ENCODE measurements at places on chromosomes 6 and 20.
A peak's percentile ranks its signal among the peaks of the same experiment; 100 is the strongest.

GRCh38 chr6:100617633-100618350 lies 153.1 kb upstream of the SIM1 start:
- DNase-seq, result no peak

DNA sequence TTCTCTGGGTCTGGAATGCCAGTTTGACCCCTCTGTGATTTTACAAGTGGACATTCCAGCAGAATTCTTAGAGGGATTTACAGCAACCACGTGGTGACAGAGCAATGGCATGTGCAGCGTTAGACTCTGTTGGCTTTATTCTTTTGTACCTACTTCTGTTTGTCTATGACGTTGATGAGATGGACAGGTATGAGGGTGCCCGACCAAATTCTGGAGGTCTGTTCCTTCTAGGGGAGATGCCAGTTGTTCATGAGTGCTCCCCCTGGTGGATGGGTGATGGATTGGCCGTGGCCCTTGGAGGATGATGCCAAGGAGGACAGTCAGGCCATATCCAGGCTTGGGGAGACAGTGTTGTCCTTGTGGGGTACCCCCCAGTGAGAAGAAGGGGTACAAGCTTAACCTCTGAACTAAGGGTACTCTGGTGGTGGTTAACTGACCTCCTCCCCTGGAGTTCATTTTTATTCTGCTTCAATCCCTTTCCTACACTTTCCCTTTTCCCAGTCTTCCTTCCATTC lies 198.6 kb downstream of the DTNBP1 start:
- no peak for DNase-seq

DNA sequence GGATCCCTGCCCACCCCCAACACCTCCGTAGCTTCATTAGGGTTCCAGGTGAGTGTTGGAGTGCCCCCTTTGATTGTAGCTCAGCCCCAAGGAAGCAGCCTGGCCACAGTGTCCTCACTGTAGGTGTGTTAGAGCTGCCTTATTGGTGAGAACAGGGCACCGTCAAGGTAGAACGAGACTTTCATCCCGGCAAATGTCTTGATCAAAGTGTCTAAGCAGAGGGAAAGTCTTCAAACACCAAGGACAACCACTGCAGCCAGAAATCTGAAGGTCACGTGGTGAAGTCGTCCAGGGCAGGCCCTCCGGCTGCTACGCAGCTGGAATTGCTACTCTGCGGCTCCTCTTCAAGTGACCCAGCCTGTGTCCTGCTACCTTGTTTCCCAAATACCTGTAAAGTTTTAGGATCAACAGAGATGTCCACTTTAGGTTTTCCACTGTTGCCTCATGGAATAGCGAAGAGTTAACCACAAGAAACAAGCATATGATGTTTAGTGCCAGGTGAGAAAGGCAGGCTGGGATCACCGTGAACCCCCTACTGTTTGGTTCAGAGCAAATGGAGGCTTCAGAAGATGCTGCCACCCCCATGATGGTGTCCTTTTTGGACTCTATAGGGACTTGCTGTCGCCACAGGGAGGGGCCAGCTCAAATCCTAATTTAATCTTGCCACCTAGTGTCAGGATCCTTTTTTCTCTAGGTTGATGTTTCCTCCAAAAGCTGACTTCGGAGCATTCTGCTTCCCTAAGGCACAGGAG lies 1.7 kb upstream of the DLL1 start:
- DNase-seq, result no peak

- DNase-seq, result no peak
Measured at GRCh38 chr20:60097285-60097684, 139.1 kb downstream of the CDH26 start.

DNA sequence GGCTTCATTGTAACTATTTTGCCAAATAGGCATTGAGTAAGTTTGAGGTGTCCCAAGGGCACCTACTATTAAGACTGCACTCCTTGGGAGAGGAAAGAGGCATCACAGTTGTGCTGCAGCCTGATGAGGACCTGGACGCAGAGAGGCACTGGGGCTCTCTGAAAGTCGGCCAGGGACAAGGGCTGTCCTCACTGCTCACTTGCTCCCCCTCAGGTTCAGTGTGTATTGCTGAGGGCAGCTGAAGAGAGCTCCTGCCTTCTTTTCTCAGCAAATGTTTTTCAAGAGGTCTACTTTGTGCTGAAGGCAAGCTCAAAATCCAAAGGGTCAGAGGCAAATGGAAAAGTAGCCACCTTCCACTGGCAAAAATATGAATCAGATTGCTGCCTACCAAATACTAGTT lies 331.8 kb downstream of the RIMS1 start:
- DNase-seq, result no peak

DNA sequence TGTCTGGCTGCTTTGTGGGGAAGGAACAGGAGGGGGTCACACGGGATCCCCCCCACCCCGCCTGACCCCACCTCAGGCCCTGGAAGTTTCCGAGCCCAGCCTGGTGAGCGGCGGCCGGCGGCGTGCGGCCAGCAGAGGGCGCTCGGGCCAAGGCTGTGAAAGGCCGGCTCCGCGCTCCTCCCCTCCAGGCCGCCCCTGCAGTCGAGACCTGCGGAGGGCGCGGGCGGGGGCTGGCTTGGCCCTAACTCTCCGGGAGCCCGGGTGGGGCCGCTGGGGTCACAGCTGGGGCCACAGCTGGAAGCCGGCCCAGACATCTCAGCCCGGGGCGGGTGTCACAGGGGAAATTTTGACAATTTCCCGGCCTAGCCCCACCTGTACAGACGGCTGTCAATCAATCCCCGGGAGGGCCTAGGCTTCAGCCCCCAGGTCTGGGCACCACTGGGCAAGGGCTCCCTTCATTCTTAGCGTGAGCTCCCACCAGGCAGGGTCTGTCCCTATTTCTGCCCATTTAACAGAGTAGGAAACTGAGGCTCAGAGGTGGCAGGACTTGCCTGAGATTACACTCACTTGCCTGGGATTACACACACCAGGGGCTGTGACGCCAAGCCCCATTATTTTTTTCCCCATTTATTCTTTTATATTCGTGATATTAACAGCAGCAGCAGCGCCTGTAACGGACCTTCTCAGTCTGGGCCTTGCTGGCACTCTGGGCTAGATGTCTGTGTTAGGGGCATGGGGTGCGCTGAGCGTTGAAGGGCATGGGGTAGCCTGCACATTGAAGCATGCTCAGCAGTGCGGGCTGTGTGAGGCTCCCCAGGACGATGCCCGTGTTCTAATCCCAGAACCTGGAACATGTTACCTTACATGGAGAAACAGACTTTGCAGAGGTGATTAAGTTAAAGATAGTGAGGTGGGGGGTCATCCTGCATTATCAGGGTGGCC lies 23.0 kb downstream of the ZBP1 start:
- peak; percentile 49 for DNase-seq
